Cortex of kidney (tissue), 1 donor: ENCODE measurements at places on chromosomes 1 and 21.

DNA sequence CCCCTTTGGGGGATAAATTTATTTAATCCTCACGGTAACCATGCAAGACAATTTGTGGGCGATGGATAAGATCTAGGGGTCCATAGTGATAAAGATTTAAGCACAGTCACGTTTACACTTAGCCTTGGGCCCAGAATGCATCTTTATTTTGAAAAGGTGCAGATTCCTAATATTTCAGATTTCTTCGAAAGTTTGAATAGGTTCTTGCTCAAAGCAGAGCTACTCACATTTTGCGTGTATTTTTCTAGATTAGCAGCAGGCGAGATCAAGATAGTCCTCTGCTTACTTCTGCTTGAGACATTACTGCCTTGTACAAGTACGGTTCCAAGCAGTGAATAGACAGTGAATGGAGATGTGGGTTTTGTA lies 647 bp downstream of the TSEN15 start:
- no peak for DNase-seq

DNA sequence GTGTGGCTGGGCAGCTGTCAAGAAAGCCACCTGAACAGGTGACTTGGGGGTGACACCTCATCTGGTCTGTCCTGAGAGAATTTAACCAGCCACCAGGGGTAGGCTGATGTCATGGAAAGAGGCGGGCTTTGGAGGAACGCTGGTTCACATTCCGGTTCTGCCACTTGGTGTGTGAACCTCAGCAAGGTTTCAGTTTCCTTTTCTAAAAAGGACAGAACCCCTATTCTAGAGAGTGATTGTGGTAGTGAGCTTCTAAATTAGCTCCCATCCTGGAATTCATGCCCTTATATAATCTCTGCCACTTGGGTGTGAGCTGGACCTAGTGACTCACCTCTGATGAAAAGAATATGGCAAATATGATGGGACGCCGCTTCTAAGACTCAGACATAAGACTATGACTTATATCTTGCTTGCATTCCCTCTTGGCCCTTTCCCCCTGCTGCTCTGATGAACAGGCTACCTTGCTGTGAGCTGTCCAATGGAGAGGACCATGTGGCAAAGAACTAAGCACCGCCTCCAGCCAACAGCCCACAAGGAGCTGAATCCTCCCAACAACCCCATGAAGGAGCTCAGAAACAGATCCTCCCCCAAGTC lies 332.1 kb downstream of the RRAGC start:
- DNase-seq = no peak

DNA sequence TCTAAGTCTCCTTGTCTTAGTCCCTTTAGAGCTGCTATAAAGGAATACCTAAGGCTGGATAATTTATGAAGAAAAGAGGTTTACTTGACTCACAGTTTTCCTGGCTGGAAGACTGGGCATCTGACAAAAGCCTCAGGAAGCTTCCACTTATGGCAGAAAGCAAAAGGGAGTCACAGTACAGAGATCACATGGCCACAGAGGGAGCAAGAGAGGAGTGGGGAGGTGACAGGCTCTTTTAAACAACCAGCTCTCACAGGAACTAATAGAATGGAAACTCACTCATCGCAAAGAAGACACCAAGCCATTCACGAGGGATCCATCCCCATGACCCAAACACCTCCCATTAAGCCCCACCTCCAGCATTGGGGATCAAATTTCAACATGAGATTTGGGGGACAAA lies 68.8 kb downstream of the DDAH1 start:
- no peak for DNase-seq

DNA sequence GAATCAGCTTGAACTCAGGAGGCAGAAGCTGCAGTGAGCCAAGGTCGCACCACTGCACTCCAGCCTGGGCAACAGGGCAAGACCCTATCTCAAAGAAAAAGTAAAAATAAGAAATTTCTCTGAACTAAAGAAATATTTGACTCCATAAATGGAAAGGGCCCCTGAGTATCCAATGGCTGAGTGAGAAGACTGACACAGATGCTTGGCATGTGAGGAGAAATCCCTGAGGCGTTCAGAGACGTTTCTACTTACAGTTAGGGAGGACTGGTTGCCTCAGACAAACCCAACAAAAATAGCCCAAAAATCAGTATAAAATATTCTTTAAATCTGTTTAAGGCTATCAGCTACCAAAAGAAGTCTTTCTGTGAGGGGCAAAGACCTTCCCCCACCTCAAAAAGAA lies 3.0 kb upstream of the SUMO3 start:
- DNase-seq = no peak

DNA sequence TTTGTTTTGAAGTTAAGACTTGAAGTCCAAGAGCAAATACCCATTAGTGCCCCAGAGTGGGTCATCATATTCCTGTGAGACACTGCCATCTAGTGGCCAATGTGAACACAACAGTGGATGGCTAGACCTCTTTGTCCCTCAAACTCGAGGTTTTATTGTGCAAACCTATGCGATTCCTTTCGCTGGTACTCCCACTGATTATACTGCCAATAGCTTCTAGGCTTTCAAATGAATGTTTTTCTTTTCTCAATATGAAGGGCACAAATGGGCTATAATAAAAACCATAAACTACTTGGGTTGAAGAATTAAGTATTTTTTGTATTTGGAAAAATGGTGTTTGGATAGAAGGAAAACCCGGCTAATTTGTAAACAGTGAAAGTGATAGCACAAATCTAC lies 100.4 kb upstream of the ZNF281 start:
- no peak for DNase-seq

- DNase-seq = no peak
These were observed 127.7 kb upstream of the CAMK1G start for GRCh38 chr1:209455661-209456358.

- no peak for DNase-seq
These were observed 8.3 kb downstream of the MAPKAPK2 start for GRCh38 chr1:206693029-206693428.

DNA sequence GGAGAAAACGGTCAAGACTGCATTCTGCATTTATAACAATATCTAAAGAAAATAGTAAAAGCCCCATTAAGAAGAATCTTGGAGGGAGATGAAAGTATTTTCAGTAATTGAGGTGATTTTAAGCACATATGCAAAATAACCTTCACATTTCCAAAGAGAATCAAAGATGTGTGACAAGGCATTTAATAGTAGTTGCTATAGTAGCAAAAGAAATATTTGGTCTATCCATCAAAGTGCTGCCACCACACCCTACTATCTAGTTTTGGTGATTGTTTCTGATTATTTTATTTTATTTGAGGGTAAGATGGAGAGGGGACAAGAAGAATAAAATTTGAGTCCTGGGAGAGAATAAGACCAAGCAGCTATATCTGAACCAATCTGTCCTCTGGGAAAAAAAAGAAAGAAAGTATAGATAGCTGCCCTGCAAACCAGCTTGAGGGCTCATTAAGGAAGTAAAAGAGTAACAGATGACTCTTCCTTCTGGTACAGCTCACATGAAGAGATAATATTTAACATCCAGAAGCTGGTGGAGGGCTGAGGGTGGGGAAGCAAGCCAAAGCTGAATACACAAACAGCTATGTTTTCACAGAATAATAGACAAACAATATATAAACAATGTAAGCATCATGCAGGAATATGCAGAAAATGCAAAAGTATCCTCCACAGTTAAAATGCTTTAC lies 47.2 kb upstream of the RASAL2 start:
- DNase-seq = no peak

DNA sequence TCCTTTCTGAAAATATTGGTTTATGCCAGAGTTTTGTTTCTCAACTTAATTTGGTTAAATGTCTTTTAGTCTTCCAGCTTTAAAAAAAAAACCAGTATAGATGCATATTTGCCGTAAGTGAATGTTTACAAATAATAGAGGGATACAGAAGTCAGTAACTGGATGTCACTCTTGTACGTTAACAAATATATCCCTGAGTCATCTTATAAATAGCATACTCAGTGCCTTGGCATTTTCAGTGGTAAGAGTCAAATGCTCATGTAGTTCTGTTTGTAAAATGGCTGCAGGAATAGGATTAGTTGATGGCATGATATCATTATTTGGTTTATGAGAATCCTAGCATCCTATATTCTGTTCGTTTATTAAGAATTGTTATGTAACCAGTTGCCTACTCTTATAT lies 55.4 kb downstream of the SPEN start:
- no peak for DNase-seq

DNA sequence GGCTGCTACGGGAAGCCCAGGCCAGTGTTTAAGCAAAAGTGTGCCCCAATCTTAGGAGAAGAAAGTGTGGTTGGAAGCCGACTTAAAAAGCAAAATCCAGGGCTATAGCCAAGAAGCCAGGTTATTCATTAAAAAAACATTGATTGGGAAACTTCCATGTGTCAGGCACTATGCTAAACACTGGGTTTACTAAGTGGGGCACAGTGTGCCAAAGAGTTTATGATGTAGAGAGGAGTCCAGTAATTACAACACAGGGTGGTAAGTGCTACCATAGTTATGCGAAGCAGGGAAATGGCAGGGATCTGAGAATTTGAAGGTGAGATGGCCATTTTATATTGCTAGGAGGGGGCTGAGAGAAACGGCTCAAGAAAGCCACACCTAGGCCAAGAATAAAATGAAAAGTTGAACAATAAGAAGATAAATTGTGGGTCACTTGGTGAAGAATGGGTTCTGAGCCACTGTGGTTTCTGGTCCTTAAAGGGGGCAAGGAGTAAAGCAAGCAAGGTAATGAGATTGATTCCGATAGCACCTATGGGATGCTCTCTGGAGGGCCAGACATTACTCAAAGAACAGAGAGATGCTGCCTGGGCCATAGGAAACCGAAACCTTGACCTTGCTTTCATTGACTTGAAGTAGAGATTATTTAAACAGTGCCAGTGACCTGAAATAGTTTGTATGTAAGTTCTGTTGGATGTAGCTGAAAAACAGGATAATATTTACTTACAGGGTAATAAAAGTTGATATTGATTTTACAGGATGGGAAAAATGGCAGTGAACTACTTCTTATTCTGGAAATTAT lies 177.8 kb downstream of the GIPC2 start:
- DNase-seq = no peak

GRCh38 chr1:160811147-160811546 lies 15.2 kb downstream of the LY9 start:
- no peak for DNase-seq

DNA sequence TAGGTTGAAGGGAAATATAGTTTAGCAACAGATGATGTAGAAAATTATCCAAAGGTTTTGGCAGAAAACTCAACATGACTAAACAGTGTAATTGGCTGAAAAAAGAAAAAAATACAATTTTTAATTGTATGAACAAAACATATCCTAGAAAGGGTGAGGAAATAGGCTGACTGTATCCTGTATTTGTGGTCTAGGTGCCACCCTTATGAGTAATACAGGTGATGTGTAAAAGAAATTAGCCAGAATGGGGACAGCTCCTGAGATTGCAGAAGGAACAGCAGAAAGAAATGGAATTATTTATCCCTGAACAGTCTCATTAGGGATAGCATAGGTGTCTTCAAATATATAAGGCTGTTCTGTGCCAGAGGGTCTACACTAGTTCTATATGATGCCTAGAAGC lies 24.6 kb downstream of the DNASE2B start:
- DNase-seq = no peak

- no peak for DNase-seq
These were observed 240.1 kb downstream of the RHOU start for GRCh38 chr1:228975238-228975907.

DNA sequence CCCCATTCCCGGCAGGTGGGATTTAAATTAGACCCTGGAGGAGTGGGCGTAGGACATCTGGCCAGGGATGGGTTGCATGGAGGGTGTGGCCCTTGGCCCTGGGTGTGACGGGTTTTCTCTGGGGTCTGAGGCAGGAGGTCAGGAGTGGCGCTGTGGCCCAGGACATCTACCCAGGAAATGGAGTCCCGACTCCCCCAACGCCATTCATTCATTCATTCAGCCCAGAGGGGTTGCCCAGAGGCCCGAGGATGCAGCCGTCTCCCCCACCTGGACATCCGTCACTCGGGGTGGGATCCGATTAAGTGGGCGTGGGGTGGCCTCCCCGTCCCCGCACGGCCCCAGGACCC lies 663 bp downstream of the ATP13A2 start:
- DNase-seq = no peak

- DNase-seq = no peak
These were observed 8.3 kb downstream of the SDE2 start for GRCh38 chr1:225990705-225991464.

GRCh38 chr1:226388131-226388530 lies 19.8 kb downstream of the PARP1 start:
- no peak for DNase-seq

GRCh38 chr1:42957880-42958487 lies 684 bp downstream of the SLC2A1 start:
- DNase-seq = no peak

DNA sequence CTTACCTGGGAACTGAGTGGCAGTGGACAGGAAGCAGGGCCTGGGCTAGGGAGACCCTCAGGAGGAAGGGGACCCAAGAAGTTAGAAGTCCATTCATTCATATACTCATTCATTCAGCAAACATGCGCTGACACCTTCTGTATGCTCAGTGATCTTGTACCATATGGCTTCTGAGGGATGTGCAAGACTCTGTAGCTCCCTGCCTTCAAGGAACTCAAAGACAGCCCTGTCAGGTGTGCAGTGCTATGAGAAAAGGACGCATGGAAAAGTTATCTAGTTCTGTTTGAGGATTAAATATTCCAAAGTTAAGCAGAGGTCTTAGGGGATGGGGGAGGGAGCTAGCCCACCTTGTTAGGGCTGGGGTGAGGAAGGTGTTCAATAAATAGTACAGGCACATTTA lies 12.5 kb downstream of the DMAP1 start:
- no peak for DNase-seq

DNA sequence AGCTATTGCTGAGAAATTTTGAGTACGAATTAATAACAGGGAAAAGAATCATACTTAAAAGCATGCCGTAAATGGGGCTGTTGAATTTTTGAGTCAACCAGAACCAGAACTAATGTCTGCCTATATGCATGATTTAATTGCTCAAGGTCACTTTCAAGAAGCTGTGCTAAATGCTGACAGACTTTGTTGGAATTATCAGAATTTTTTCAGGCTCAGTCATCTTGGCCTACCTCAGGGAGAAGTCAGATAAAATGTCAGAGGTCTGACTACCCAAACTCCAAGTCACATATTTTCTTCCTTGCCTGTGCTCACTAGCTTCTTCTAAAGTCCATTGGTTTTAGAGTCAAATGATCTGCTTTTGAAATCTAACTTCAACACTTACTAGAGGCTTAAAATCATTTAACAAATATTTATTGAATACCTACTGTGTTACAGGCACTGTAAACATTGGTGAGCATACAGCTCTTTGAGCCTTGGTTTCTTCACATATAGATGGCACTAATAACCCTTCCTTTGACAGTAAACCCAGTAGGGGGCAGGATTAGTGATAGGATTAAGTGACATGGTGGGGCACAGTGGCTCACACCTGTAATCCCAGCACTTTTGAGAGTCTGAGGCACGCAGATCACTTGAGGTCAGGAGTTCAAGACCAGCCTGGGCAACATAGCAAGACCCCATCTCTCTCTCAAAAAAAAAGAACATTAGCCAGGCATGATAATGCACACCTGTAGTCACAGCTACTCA lies 121.2 kb upstream of the SLC44A3 start:
- no peak for DNase-seq

- DNase-seq = no peak
These were observed 1.6 kb downstream of the DDI2 start for GRCh38 chr1:15618655-15619525.
